ENCODE measurements at places on chromosomes 3 and 15.

- no peak for DNase-seq
These were observed 37.7 kb downstream of the CCR4 start for GRCh38 chr3:32989171-32989570.

- DNase-seq = no peak
These were observed 17.8 kb downstream of the TF start for GRCh38 chr3:133763797-133764683.

DNA sequence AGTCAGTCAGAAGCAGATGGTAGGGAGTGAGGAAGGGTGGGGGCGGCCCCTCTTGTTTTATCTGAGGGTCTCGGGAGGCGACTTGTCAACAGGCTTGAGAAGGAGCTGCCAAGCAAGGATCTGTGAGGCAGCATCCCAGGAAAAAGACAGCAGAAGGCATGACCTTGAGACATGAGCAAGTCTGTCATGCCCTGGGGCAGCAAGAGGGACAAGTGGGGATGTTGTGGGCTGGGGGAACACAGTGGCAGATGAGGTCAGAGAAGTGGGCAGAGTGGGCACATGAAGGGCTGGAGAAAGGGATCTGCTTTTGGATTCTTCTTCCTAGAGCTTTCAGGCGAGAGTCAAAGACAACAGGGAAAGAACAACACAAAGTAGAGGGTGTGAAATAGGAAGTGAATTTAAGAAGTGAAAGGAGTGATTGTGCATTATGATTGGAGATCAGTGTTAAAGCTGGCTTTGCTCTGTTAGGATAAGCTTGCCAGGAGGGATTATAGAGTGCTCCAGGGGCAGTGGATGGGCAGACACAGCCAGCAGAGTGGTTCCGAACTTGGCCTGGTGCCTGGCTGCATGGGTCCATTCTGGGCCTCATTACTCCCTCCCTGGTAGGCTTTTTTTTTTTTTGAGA is 73.3 kb downstream of the USP13 start:
- DNase-seq = no peak

DNA sequence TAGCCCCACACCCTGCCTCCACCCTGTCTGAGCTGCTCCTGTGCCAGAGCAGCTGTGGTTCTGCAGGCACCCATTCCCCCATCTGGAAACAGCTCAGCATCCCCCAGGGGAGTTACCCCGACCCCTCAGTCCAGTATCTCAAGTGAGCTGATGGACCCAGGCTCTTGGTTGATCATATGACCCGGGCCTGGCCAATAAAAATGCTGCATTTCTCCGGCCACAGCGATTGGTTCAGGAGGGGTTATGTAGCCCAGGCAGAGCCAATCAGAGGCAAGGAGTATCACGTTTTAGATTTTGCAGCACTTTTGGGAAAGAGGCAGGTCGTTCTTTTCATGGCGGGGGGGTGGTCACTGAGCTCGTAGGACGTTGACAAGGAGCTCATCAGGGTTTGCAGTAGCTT is 120.8 kb downstream of the TPRA1 start:
- no peak for DNase-seq

- DNase-seq = no peak
These were observed 64.3 kb downstream of the EPHB1 start for GRCh38 chr3:134859341-134859740.

GRCh38 chr3:170211668-170212067 is 10.6 kb upstream of the PRKCI start:
- DNase-seq = no peak

GRCh38 chr15:41465822-41466421 is 27.8 kb upstream of the ITPKA start:
- peak; percentile 49 for DNase-seq

DNA sequence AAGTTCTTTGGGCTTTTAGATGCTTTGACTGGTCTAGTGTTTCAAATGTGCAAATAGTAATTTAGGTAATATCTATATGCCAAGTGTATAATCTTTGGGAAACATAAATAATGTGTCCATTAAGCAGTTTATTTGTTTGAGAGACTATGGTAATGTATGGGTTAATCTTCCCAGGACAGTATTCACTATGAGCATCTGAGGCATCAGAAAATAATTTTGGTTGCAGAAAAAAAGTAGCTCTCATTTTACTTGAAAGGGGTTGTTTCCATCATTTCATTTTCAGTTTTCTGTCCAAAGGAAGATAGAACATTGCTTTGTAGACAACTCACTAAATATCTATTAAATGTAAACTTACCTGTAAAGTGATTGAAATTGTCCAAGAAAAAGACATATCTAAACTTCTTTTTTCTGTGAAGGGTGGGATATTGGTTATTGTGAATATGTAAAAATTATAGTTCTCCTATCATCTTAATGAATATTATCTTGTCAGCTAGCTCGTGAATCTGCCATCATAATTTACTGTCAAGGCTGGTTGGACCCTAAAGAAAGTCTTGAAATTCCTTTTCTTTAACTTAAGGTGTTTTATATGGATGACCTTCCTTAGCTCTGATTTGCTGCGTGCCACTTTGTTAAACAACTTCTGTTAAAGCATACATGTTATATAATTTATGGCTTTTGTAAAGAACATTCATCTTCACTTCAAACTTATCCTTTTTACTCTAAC is 108.8 kb downstream of the EPHA3 start:
- DNase-seq = no peak

GRCh38 chr15:72231833-72232478 is 966 bp upstream of the PKM start:
- peak; percentile 87 for DNase-seq

DNA sequence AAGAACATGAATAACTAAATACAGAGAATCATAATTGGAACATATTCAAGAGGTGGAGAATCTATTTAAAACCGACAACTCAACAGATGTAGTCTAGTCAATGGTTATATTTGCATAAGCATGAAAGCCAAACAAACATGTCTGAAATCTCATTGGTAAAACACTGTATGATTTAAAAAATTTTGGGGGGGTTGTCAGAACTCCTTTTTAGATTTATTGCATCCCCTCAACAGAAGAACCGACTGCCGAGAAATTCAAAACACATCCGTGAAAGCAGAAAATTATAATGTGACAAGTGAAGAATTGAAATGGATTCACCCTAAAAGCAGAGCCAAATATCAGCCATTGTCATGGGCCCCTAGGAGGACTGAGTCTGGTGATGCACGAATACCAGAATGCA is 633.4 kb upstream of the KCNMB2 start:
- no peak for DNase-seq

DNA sequence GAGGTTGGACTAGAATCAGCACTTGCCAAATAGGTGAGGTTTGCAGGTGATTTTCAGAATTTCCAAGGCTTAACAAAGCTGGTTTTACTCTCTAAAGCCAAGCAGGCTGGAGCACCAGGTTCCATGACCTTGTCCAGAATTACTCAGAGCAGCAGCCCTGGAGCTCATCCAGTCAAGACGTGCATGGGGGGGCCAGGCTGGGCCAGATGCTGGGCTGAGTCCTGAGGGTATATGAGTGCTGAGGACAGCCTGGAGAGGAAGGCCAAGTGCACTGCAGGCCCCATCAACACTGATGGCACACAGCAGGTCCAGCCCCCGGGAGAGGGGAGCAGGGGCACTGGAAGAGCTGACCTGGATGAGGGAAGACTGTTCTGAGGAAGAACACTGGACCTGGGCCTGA is 3.0 kb upstream of the TXNRD3 start:
- DNase-seq = no peak

DNA sequence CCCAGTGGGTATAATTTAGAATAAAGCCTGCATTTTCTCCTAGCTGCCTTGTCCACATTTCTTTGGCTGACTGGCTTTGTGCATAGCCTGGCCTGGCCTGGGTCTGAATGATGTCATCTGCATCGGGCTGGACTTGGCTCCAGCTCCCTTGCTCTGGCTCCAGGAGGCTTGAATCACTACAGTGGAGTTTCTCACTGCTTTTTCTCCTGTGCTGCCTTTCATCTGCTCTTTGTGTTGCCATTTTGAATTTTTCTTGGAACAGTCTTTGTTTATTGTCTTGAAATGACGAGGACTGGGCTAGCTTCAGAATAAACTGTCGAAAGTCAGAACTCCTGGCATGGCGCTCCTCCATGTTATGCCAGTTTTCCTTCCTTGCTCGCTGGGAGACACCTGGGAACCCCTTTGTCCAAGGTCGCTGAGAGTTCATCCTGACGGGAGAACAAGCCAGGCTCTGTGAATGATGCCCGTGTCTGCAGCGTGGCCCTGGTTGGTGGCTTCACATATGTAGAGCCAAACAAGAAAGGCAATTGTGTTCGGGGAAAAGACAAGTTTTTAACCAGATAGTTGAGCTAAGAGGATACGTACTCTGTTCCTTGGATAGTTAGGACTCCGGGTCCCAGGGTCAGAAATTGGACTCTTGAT is 258.9 kb downstream of the PDZRN3 start:
- DNase-seq = no peak

- no peak for DNase-seq
These were observed 636.4 kb upstream of the DPPA4 start for GRCh38 chr3:109973733-109974132.

GRCh38 chr15:27491666-27492621 is 521.0 kb downstream of the GABRG3 start:
- no peak for DNase-seq

GRCh38 chr3:42094128-42094527 is 3.0 kb downstream of the TRAK1 start:
- no peak for DNase-seq

GRCh38 chr3:79869461-79870312 is 101.9 kb upstream of the ROBO1 start:
- DNase-seq = no peak

- peak; percentile 22 for DNase-seq
These were observed 32.0 kb upstream of the TCF12 start for GRCh38 chr15:56886363-56886931.

DNA sequence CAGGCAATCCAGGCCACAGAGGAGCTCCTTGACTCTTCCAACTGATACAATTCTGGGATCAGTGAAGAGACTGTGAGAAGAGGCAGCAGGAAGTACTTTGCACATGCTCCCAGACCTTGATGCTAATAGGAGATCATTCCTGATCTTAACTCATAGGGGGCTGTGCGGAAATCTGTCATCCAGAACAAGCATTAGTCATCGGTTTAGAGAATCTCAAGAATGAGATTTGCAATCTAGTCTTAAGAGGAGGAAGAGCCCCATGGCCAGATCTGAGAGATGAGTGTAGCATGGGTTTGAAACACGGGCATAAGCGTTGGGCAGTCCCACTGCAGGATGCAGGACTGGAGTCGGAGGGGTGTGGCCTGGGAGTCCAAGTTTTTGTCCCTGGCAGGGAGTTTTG is 1081.1 kb downstream of the NAALADL2 start:
- DNase-seq = no peak

- DNase-seq = no peak
These were observed 817.0 kb downstream of the TUSC7 start for GRCh38 chr3:117526470-117527079.

DNA sequence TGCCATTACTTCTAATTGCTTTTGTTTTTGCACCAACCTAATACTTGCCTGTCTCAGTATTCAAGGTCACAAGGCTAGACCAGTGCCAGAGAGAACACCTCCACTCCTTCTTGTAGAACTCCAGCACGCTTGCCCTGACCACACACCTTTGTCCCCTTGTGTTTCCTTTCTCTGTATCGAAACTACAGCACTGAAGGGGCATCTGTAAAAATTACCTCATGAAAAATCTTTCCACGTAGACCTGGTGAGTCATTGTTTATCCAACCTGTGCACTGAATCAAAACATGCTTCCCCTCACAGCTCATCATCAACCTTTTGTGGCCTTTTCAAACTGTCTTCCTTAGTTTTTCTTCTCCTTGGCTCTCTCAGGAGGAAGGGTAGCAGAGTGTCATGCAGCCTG is 259.5 kb downstream of the THRB start:
- no peak for DNase-seq

- no peak for DNase-seq
These were observed 20.3 kb downstream of the GPR160 start for GRCh38 chr3:170058127-170058526.

- DNase-seq = no peak
These were observed 969.0 kb upstream of the ALCAM start for GRCh38 chr3:104397713-104398112.

- no peak for DNase-seq
These were observed 128.9 kb downstream of the CHCHD6 start for GRCh38 chr3:126832933-126833332.

GRCh38 chr3:141021261-141021660 is 29.9 kb upstream of the SPSB4 start:
- no peak for DNase-seq

DNA sequence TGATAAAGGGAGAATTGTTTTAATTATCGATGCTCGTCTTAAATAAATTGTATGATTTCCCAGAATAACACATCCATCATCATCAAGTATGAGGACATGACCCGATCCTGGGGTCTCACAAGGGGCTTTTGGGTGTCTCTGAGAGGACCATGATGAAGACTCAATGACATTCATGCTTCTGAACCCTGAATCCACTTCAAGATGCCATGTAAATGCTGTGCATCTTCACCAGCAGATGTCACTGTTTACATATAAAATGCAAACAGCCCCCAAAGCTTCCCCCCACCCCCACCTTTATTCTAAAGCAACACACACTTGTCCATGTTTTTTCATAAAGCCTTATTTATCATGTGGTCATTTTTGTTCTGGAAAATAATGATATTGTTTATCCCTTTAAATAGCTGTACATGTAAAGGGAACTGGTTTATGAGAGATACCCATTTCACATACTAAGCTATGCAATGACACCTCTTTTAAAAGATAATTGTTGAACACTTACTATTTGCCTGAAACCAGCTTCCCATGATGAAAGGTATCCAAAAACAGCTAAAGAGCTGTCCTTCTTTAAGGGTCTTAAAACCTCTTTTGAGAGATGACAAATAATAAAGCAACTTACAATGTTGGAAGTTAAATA is 69.7 kb upstream of the UBE3A start:
- peak; percentile 10 for DNase-seq

- DNase-seq = no peak
These were observed 2.9 kb downstream of the NRROS start for GRCh38 chr3:196642434-196642833.

GRCh38 chr3:140845882-140846281 is 95.8 kb upstream of the SLC25A36 start:
- no peak for DNase-seq

GRCh38 chr3:149596134-149596770 is 61.6 kb downstream of the WWTR1 start:
- DNase-seq = no peak

DNA sequence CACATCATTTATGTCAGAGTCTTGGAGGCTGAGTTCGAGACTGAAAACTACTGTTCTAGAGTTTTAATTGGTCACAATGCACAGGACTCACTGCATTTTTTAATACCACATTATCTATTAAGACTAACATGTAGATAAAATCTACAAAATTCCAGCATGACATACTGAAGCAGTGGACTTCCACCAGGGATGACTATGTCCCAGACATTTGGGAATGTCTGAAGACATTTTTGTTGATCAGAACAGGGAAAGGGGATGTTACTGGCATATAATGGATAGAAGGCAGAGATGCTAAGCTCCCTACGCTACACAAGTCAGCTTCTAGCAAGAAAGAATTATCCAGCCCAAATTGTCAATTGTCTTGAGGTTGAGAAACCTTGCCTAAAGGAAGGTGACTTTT is 419.0 kb upstream of the TGFBR2 start:
- no peak for DNase-seq

- DNase-seq = no peak
These were observed 1.2 kb downstream of the TNFAIP8L3 start for GRCh38 chr15:51093488-51093838.
